Activated CD4-positive, alpha-beta T cell treated with anti-CD3 and anti-CD28 coated beads, Interleukin-2, amount 50 U/mL, for 48 hours (primary cell): ENCODE measurements at places on chromosomes 11 and 22.

DNA sequence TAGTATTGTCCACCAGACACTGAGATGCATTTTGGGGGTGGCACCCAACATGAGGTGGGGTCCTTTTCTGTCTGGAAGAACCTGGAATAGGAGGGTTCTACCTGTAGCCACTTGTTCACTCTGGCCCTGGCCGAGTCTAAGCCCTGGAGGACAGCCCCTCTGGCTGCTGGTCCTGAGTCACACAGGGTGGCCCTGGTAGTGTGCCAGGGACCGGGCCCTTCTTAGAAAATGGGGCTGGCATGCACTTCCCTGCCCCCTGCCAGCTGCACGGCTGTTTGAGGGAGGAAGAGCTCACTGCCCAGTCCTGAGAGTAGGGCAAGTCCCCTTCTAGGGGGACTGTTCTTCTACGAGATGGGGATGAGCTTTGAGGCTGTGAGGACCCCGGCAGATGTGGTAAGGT lies 2.2 kb downstream of the PLCB3 start:
- DNase-seq = no peak

- peak; percentile 33 for DNase-seq
Observed at GRCh38 chr11:68904248-68904847, 657 bp downstream of the IGHMBP2 start.

GRCh38 chr11:36008584-36008983 lies 64.7 kb downstream of the LDLRAD3 start:
- DNase-seq = no peak

- no peak for DNase-seq
Observed at GRCh38 chr11:15213471-15214231, 98.9 kb downstream of the INSC start.

DNA sequence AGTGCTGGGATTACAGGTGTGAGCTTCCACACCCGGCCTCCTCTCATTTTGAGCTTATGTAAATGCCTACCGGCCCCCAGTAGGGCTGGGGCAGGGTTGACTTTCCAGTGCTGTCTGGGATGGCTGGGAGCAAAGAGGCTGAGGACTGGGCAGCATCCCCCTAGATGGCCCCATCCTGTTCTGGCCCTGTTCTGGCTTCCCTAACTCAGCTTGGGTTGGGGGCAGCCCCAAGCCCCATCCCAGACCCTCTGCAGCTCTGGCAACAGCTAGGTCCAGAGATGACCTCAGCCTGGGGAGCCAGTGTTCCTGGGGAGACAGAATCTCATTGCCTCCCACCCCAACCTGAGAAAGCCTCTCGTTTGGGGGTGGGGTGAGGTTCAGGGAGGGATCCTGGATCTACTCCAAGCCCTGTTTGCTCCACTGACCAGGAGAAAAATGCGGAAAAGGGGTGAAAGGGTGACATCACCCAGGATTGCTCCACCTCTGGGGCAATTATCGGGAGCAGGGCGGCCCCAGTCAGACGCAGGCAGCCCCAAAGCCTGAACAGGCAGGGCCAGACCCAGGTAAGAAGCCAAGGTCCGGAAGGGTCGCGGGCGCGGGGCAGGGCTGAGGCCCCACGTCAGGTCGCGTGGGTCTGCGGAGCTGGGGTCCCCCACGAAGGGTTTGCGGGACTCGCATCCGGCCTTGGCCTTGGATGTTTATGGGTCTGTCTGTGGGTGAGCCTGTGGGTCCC lies at the start of gene PNPLA2:
TSS of gene PNPLA2 (plus strand) at position 519 of the 733 bp plus-strand sequence. CDS start 805 bp downstream, outside the sequence.
- no peak for DNase-seq

DNA sequence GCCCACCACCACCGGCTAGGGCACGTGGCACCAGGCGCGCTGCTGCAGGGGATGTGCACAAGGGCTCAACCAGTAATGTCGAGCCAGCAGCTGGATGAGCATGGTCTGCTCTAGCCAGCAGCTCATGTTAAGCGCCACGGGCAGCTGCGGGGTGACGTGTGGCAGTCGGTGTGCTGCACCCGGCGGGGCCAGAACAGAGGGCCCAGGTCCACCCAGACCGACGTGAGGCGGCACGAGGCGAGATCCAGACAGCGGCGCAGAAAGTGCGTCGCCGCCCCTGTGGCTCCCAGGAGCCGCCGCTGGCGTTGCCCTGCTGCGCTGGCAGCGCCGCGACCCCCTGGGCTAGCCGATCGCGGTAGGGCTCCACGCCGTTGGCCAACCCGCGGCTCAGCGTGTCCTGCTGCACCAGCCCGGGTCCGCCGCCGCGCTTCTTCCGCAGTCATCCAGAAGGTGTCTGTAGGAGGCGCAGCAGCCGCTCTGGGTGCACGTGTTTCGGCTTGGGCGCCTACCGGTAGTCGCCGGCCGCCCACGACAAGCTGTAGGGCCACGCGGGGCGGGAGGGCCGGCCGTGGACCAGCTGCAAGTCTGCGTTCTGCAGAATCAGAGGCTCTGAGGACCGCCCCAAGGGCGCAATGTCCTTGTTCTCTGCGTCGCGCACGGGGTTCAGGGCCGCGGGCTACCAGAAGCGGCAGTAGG lies 4.6 kb upstream of the GALR3 start:
- DNase-seq = peak; percentile 77

- no peak for DNase-seq
Observed at GRCh38 chr11:62004473-62004872, 37.0 kb upstream of the FTH1 start.

DNA sequence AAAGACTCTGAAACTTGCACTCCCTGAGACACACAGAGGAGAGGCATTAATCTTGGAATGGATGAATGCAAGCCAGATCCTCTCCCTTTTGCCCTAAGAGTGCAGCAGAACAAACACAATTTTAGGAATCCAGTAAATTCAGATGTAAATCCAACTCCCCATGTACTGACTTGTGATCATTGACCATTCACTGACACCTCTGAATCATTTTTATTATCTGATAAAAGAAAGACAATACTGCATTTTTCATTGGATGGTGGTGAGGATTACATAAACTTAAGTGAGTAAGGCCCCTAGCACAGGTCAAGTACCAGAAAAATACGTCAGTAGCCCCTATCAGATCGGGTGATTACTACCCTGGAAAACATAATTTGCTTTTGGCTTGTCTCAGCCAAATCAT lies 782.9 kb upstream of the API5 start:
- DNase-seq = no peak

DNA sequence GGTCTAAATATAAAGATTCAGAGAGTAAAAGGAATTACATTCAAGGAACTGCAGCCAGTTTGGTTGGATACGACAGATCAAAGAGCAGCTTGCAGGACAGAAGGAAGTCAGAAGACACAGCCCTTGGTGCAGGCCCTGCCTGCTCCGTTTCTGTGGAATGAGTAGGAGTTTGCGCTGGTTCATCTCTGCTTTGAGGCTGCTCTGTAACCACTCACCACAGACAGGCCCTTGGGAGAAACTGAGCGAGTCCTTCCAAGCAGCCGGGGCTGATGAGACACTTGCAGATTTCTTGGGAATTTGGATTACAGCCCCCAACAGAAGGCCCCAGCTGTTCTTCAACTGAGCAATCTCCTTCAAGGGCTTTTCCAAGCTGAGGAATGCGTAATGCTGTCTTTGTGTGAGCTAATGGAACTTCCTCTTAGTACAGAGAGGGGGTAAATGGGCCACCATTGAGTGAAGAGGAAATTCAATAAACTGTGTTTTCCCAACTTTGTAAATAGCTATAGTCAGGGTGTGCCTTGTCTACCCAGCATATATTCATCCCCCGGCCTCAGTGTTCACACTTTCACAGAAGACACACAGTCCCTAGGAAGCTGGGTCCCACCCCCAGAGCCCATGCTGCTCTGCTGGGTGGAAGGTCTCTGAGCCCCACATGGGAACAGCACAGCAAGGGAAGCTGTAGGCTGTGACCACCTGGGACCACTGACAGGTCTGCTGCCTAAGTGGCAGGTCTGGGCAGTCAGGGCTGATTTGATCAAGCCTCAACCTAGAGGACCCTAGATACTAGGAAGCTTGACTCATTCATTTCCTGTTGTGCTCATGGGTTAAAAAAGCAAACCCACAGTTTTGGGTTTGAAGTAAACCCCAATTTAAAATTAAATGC lies 16.6 kb downstream of the IL10RA start:
- peak; percentile 77 for DNase-seq

GRCh38 chr11:13874597-13874996 lies 87.9 kb upstream of the SPON1 start:
- DNase-seq = no peak

DNA sequence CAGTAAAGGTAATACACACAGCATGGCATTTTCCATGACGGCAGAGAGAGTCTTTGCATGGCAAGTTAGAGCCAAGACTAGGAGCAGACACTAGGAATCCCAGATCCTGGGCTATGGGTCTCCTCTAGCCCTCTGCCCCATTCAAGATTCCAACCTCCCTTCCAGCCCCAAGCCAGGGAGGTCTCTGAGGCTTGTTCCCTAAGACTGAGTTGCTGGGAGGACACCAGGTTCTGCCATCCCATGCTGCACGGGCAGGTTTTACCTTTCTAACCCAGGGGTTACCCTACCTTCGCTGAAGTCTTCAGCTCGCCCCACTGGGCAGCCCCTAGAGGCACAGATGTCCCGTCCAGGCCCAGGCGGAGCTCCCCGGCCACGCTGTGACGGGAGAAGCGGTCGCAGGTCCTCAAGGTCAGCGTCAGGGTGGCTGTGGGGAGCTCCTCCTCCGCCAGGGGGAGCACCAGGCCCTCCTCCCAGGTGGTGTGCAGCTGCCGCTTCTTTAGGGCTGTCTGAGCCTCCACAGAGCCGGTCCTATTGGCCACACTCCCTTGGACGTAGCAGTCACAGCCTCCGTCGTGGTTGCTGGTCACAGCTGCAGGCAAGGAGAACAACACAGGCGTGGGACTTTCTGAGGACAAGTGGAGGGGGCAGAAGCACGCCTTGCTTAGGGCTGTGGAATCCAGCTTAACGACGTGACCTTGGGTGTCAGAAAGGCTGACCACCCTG lies 33.8 kb downstream of the SYT13 start:
- peak; percentile 41 for DNase-seq

GRCh38 chr11:80993536-80993935 lies 1552.7 kb upstream of the TENM4 start:
- DNase-seq = no peak
